ENCODE measurements at places on chromosomes 5 and 9.

DNA sequence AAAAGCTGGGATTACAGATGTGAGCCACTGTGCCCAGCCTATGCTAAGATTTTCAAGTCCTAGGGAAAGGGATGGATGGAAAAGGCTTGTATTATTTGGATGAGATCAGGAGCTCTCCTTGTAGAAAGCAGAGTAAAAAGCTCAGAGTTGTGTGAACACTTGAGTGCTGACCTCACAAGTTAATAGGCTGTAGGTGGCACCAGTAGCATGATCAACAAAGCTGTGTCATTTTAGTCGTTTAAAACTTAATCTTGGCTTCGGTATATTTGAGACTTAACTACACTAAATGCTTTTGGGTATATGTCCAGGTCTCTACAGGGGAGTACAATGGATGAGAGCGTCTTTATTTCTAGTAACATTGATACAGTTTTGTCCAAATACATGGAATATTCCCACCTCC is 264.2 kb downstream of the TMEM38B start:
- DNase-seq = no peak

GRCh38 chr9:129946246-129946995 is 96.6 kb downstream of the FNBP1 start:
- no peak for DNase-seq

GRCh38 chr5:177339107-177339638 is 12.3 kb downstream of the LMAN2 start:
- DNase-seq = no peak

DNA sequence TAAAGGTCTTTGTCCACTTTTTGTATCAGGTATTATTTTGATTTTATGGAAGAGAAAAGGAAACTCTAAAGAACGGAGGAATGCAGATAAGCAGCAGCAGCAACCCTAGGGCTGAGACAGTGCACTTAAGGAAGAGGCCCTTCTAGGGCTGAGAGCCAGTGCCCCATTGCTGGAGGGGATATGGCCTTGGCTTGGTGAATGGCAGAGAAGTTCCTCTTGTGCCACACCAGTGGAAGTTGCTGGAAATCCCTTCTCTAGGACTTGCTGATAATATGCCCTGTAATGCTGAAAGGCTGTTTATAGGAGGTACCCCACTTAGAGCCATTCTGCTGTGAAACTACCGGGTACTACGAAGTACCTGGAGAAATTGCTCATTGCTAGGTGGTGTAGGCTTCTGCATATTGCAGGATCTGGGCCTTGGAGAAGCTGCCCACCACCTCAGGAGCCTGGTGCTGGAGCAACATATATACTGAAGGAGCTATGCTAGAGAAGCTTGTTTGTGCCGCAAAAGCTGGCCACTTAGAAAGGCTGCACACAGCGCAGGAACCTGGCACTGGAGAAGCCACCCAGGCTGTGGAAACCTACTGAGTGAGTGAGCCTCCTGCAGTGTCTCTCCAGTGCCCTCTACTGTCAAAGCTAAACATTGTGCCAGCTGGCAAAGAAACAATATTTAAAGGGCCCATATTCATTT is 9.6 kb upstream of the UBTD2 start:
- DNase-seq = peak; percentile 61

GRCh38 chr5:143041461-143041860 is 271.3 kb downstream of the ARHGAP26 start:
- no peak for DNase-seq

GRCh38 chr5:173954671-173955521 is 34.1 kb upstream of the C5orf47 start:
- no peak for DNase-seq

DNA sequence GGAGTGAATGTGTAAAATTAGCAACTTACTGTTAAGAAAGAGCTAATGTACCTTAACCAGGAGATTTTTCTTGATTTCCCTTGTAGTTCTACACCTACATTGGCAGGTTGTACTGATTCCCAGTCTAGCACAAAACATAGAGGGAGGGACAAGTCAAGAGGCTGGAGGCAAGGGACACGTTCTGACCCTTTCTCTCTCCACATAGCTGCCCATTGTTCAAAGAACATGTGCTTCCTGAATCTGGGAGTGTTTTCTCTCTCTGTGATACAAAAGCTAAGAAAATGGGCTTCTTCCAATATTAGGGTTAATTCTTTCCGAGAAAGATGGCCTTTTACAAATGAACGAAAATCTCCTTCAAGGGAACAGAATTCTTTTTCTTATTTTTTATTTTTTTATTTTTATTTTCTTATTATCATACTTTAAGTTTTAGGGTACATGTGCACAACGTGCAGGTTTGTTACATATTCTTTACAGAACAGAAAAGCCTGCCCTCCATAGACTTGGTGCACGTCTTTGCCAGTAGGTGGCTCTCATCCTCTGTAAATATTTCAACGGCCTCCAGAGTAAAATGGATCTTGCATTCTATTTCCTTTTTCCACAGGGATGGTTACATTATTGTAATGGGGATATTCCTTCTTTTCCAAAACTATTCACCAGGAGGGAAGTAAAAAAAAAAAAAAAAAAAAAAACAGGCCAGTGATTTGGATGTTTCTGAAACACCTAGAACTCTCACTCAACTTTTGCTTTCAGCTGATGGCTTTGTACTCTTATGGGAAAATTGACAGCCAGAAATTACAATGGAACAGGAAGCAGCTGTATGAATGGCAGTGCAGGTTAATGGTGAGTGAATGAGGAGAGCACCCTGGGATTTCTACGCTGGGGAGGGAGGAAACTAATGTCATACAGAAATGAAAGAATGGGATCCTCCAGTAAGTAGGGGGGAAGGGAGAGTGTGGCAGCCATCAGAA is 13.1 kb upstream of the IFNA5 start:
- no peak for DNase-seq

- no peak for DNase-seq
Observed at GRCh38 chr5:168601972-168602371, 22.8 kb upstream of the PANK3 start.

- DNase-seq = peak; percentile 24
Observed at GRCh38 chr5:6686915-6687409, 26.3 kb upstream of the TENT4A start.

DNA sequence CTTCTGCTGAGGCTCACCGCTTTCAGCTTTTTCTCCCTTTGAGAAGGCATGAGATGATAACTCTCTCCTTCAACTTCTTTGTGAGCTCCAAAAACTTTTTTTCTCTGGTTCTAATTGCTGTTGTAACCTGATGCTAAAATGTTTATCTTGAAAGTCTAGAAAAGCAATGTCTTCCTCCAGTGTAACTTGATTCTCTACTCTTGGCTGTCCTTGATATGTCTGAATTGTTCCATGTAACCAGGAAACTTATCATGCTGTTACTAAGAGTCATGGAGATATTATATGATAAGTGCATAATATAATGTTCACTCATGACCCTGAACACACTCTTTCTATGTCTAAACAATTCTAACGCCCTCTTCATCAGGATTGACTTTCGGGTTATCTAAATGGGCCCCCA is 128.0 kb upstream of the ABCA1 start:
- DNase-seq = no peak

- DNase-seq = no peak
Observed at GRCh38 chr9:134750450-134751155, 109.0 kb downstream of the COL5A1 start.

- no peak for DNase-seq
Observed at GRCh38 chr5:151196556-151197290, 27.2 kb downstream of the CCDC69 start.

Data from HuH-7 (cell line).